Stimulated activated CD4-positive, alpha-beta T cell treated with anti-CD3 and anti-CD28 coated beads, Interleukin-12 subunit alpha, Interleukin-12 subunit beta, amount 100 ng/mL, for 4 hours (primary cell): ENCODE measurements at places on chromosomes 3 and 15.

DNA sequence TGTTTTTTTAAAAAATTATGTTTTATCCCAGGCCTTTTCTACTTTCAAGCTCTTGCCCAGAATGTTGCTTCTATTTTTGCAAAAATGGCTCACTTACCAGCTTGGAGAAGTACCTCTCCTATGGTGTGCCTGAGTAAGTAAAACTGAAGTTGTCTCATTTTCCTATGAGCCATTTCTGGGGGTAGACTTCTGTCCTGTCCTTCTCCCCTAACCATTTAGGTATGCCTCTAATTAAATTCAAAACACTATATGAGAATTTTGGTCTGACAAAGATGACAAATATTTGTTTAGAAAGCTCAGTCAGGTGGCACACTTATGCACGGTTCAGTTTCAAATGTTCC is 282.5 kb upstream of the ICE2 start:
- no peak for DNase-seq

- no peak for DNase-seq
Observed at GRCh38 chr3:130048726-130049125, 32.9 kb upstream of the ALG1L2 start.

DNA sequence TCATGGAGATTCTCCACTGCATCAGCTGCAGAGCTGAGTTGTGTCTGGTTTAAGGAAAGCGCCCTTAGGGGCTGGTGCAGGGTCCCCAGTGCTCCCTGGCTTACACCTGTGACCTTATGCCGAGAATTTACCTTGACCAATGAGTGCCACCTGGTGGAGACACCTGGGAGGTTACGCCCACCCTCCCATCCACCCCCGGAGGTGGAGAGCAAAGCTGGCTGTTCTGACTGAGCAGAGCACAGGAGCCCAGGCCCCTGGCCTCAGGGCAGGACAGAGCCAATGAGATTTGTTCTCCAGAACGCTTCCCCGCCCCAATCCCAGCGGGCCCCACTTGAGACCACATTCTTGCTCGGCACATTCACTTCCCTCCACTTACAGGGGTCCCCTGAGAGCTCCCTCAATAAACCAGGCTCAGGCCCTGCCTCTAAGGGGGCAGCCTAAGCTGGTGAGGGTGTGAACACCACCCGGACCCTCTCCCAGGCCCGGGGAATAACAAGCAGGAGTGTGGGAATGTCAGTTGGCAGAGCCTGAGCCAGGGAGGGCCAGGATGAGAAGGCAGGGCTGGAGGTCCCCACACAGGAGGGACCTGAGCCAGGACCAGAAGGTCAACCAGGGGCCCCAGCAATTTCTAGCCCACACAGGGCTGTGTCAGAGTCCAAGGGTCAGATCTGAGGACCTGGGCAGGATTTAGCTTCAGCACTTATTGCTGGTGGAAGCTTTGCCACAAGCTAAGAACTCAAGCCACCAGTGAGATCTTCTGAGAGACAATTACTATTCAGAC is 117.1 kb downstream of the TPRA1 start:
- DNase-seq, result no peak

GRCh38 chr3:124935264-124935663 is 713 bp upstream of the MUC13 start:
- DNase-seq, result no peak

DNA sequence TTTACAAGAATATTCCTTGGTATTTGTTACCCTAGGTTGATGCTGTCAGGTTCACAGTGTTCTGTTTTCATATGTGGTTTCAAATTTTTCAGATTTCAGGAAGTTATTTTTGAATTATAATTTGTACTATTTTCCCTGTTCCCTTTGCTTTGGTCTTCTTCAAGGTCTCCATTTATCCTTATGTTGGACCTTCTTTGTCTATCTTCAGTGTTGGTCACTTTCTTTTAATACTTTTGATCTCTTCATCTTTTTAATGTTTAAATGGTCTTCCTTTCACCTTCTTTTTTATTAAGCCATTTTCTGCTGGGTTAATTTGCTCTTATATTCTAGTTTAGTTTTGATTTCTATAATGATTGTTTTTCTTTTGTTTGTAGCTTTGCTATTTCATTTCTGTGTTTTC is 61.3 kb downstream of the KLHL25 start:
- no peak for DNase-seq

- DNase-seq, result no peak
Observed at GRCh38 chr3:171700157-171700556, 110.1 kb downstream of the PLD1 start.

DNA sequence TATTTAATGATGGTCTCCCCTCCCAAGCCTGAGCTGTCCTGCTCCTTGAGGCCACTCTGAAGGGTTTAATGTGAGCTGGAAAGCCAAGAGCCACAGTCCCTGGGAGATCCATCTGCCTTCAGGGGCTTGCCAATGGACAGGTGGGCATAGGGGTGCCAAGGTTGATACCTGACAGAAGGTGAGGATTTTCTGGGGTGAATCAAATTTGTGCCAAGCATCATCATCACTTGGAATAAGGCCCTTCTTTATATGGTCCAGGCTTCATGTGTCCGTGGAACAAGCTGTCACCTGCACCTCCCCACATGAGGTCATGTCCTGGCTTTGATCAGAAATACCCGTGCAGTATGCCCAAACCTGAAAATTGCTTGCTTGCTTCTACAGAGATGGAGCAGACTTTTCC is 71.9 kb upstream of the CTNNB1 start:
- no peak for DNase-seq

GRCh38 chr3:130654921-130655320 is 91.7 kb downstream of the PIK3R4 start:
- no peak for DNase-seq

DNA sequence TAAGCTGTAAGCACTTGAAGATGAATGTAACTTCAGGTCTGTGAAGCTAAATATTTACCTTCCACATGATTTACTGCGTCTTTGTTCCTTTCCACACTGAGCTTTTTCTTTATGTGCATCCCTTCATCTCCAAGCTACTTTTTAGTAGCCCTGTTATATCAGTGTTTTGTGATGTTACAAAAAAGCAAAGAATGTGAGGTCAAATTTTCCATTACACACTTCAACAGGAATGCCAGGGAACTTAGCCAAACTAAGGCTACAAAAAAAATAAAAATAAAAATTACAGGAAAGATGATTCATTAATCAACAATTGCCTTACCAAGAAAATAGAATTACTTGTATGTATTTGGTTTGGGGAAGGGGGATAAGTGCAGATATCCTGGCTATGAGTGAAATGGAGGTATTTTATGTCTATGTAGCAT is 73.0 kb downstream of the FILIP1L start:
- no peak for DNase-seq

DNA sequence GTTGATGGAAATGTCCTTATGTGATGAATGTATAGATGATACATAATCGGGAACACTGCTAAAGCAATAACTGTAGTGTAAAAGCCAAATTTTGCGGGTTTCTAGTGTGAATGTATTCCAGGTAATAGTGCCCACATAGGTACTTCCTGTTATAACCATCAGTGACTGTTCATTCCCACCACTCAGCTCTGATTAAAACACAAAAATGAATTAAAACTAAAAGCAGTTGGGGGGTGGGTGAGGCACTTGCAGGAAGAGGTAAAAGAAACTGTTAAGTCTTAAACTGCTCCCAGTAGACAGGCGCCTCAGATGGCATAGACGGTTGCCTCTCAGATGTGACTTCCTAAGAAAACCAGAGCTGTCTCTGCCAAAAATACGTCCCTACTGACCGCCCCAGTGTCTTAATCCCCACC is 893 bp upstream of the MTHFS start:
- DNase-seq, result peak; percentile 10

DNA sequence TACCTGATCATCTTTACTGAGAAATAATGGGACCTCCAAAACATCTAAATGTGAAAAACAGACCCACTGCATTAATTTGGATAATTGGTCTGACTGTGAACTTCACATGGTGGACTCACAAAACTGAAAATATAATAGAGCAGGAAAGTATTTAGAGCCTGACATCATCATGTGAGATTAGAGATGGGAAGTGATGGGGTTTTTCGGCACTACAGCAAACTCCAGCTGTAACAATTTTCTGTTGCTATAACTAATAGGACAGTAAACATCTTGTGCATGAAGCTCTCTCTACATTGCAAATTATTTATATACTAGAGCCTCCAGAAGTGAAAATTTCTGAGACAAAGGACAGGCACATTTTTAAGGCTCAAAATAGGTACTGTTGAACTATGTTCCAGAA is 32.2 kb downstream of the VEPH1 start:
- no peak for DNase-seq

DNA sequence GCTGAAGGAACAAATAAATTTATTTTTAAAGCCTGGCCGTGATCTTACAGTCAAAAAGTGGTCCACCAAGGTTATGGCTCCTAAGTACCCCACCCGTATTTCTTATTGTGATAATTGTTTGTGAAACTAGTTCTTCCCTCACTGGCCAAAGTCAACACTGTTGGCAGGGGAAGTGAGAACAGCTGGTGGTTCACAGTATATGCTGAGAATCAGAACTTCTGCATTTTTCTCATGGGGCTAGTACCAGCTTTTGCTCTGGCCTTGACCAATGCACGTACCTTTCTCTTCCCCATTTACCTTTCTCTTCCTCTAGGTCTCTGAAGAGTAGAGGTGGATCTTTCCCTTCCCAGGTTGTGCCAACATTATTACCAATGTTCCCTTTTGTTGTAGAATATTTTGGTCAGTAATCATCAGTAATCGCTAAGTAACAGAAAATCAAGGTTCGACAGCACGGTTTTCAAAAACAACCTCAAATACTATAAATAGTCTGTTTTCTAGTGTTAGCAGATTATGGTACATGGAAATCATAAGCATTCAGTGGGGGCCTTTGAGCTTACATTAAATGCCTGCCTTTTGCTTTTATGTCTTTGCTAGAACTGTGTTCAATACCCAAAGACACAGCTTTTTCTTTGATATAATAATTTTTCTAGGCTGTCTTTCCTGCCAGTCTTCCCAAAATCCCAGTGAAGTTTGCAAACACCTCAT is 268.0 kb downstream of the LPP start:
- no peak for DNase-seq
